Stimulated activated CD4-positive, alpha-beta T cell treated with anti-CD3 and anti-CD28 coated beads, TNF-alpha, amount 100 ng/mL, for 48 hours (primary cell): ENCODE measurements at places on chromosomes 5 and 9.
A peak's percentile ranks its signal among the peaks of the same experiment; 100 is the strongest.

GRCh38 chr5:154221371-154221896, 30.9 kb downstream of the GALNT10 start:
- peak; percentile 23 for DNase-seq

DNA sequence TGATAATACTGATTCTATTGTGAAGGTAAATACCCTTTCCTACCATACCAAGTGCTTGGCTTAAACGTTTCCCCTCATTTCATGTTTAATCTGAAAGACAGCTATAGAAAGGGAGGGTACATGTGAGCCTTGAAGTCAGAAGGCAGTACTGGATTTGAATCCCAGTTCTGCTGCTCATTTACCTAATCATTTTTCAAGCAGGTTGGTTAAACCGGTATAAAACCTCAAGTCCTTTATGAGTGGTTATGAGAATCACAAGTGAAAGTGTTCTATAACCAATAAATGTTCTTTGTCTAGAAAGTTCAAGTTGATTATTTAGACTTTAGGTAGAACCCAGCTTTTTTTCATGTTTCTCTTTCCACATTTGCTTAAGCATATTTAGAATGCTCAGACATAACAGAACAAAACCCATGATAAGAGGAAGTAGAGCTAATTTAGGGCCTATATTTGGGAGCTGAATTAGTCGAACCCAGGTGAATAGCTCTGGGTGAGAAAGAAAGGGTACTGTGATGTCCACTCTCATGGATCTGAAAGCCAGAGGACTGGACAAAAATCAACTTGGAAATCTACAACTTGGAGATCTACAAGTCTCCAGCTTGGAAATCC, 29.7 kb upstream of the F2RL2 start:
- DNase-seq, result no peak

GRCh38 chr9:89078421-89078820, 87.2 kb downstream of the S1PR3 start:
- no peak for DNase-seq

DNA sequence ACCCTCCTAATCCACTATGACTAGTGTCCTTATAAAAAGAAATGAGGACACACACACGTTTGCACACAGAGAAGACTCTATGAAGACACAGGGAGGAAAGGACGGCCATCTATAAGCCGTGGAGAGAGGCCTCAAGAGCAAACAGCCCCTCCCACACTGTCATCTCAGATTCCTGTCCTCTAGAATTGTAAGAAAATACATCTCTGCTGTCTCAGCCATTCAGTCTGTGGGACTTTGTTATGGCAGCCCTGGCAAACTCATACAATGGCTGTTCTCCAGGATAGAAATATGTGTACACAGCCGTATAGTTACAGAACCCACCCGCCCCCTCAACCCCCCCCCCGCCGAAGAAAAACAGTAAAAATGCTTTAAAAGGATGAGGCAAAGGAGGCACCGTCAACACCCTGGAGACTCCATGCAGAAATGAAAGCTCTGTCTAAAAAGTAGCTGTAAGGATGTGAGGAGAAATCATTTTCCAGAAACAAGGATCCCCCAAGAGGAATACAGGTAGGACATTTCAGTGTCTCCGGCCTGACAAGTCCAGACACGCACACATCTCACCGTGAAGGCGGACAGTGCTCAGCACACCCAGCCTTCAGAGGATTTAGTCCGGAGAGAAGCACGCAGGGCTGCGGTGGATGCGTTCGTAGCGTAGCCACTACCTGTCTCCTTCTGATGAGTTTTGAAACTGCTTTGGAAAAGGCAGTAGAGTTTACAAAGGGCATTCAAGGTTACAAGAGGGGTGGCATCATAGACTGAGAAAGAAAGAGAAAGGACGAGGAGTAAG, 110.8 kb upstream of the ERCC6L2 start:
- DNase-seq, result no peak

DNA sequence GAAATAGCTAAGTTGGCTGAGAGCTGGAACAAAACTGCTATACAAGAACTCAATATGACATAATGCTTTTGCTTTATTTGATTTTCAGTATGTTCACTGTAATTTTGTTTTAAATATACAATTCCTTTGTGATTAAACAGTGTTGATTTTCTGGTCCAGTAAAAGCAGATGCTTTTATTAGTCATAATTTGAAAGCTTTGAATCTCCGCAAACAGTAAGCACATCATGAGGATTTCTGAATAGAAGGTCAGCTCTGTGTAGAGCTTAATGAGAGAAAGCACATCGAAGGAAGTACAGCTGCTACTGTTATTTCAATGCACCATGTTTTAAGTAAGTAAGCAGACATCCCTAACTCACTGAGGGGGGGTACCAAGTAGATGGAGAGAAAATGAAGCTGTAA, 701.3 kb upstream of the ACO1 start:
- DNase-seq, result no peak

DNA sequence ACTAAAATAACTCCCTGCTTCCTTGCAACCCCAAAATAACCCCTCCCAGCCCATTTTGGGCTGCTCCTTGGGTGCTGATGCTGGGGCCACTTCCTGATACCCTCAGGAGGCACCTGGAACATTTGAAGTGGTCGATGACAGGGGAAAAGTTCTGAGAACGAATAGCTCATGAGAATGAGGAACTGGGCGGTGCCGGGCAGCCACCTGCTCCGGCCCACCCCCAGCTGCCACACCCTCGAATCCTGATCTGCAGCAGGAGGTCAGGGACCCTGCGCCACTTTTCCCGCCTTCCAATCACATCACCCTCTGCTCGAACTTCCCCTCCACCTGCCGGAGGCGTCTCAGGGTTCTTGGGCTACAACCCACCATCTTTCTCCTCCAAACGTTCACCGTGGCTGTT, 19.7 kb downstream of the HRH2 start:
- DNase-seq, result no peak

GRCh38 chr9:69593301-69593700, 78.9 kb downstream of the APBA1 start:
- no peak for DNase-seq

DNA sequence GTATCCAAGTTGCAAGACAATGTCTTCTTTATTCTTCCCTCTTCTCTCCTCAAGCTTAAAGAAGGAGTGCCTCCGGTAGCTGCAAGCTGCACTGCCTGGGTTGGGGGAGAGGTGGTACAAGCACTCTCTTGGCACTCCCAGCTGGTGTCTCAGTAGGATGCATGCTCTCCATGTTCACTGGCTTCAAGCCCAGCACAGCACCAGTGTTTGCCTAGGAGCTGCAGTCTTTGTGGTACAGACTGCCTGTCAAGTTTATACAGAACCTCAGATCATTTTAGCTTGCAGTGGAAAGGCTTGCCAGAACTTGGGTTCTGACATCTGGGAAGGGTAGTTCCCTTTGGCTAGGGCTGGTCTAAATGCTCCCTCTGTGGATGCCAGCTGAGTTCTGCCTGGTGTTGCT, 505.6 kb downstream of the MAN2A1 start:
- DNase-seq, result no peak

DNA sequence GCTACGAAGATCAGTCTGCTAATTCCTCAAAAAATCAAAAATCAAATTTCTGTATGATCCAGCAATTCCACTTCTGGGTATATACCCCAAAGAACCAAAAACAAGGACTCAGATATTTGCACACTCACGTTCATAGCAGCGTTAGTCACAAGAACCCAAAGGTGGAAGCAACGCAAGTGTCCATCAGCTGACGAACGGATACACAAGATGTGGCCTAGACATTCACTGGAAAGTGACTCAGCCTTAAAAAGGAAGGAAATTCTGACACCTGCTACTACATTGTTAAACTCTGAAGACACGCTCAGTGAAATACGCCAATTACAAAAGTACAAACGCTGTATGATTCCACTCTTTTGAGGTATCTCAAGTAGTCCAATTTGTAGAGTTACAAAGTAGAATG, 93.3 kb downstream of the OTULIN start:
- DNase-seq, result no peak

- no peak for DNase-seq
These were observed 18.1 kb downstream of the LPCAT1 start for GRCh38 chr5:1505506-1506241.

DNA sequence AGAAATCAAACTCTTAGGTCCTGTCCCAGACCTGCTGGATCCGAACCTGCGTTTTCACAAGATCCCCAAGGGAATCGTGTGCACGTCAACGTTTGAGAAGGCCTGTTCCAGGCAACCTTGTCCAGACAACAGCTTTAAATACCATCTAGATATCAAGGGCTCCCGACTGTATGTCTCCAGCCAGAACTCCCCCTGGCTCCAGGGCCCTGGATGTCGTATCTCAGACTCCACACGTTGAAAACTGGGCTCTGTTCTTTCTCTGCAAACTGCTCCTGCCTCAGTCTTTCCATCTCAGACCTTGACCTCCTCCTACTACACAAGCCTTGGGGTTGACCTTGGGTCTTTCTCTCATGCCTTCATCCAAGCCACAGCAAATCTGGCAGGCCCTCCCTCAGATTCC, 5.8 kb upstream of the ENG start:
- no peak for DNase-seq

- no peak for DNase-seq
These were observed 17.3 kb upstream of the EXOC3 start for GRCh38 chr5:425714-426113.

GRCh38 chr9:107348836-107349235, 65.8 kb downstream of the RAD23B start:
- no peak for DNase-seq

DNA sequence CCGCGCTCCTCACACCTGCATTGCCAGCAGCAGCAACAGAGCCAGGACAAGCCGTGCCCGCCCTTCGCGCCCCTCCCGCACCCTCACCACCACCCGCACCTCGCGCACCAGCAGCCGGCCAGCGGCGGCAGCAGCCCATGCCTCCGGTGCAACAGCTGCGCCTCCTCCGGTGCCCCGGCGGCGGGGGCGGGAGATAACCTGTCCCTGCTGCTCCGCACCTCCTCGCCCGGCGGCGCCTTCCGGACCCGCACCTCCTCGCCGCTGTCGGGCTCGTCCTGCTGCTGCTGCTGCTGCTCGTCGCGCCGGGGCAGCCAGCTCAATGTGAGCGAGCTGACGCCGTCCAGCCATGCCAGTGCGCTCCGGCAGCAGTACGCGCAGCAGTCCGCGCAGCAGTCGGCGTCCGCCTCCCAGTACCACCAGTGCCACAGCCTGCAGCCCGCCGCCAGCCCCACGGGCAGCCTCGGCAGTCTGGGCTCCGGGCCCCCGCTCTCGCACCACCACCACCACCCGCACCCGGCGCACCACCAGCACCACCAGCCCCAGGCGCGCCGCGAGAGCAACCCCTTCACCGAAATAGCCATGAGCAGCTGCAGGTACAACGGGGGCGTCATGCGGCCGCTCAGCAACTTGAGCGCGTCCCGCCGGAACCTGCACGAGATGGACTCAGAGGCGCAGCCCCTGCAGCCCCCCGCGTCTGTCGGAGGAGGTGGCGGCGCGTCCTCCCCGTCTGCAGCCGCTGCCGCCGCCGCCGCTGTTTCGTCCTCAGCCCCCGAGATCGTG, 517 bp downstream of the KCNN2 start:
- no peak for DNase-seq

DNA sequence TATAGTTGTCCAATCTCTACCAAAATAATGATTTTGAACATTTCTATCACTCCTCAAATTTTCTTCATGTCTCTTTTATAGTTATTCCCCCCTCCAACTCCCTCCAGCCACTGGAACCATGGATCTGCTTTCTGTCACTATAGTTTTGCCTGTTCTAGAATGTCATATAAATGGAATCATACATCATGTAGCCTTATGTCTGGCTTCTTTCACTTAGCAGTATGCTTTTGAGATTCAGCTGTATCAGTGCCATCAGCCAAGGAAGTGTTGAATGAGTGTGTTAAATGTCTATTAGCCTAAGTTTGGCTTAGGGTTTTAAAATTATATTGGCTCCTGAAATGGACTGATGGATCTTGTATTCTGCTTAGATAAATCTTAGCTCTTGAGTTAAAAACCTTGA, 36.0 kb downstream of the UBE2D2 start:
- DNase-seq, result no peak

DNA sequence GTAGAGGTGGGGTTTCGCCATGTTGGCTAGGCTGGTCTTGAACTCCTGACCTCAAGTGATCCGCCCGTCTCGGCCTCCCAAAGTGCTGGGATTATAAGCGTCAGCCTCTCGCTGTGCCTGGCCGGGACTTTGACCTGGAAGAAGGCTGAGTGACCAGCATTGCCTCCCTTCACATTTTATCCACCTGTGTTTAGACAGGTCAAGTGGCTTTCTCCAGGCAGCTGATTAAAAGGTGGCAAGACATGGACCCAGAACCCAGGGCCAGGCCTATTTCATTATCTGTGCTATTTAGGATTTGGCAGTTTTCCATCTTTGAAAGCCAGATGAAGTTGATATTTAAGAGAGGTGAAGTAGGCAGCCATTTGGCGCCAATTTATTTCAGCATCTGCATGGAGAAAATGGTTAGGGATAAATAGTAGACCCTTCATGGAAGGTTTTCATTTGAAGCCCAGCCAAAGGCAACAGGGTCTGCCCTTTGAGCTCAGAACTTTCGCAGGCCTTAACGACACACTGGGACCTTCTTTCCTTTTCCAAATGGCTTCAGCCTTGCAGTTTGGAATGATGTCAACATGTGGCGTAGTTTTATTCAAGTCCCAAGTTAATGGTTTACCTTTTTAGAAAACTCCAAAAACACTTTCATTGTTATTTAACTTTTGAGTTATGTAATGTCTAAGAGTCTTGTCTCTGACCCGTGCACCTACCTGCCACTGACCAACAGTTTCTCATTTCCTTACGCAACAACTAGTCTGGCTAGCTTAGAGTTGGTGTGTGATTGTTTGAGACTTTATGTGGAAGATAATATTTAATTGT, 8.4 kb downstream of the DAPK1 start:
- no peak for DNase-seq

DNA sequence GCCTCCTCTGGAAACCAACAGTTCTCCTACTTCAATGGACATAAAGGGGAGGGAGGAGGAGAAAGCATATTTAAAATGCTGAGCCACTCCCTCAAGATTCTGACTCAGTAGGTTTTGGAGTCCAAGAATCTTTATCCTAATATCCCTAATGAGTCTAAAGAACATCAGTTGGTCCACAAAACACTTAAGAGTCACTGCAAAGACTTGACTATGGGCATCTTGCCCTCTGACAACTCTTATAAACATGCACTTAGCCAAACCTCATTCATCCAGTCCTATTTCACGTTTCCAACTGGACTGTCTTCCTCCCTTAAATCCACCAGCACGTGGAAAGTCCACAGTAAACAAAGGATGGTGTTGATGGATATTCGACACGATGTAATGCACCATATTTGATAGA, 172.5 kb downstream of the FAM114A2 start:
- DNase-seq, result no peak

DNA sequence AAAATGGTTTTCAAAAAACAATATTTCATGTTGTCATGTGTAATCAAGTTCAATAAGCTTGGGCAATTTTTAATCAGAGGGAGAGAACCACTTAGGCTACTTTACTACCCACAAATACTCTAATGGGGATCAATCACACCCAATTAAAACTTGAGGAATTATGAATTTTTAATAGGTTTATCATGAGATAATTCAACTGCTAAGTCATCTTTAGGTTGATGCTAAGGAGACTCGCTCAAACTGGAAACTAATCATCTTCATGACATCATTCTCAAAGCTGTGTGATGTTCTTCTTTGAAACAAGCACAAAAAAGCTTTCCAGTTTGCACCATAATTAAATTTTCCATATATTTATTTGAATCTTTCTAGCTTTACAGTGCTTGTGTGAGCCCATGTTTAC, 867.5 kb downstream of the MAT2B start:
- no peak for DNase-seq
